ENCODE measurements at places on chromosomes 4 and X.

DNA sequence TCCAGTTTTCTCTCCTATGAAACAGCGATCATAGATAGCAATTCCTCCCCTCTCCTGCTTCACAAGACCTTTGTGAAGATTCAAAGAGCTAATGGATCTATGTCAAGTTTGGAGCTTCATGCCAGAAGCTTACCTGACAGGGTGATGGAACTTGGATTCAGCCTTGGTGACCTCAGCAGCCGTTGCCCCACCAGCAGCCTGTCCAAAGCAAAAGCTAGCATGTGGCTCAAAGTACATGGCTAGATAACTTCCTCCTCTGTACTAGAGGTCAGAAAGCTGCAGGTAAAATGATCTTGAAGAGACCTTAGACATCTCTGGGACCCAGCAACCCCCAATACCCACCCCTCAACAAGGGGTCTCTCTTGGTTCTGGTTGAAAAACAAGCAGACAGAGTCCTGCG lies 1.8 kb downstream of the RIPPLY1 start:
- no peak for DNase-seq

- no peak for DNase-seq
Observed at GRCh38 chr4:153082322-153083301, 121.6 kb upstream of the TRIM2 start.

DNA sequence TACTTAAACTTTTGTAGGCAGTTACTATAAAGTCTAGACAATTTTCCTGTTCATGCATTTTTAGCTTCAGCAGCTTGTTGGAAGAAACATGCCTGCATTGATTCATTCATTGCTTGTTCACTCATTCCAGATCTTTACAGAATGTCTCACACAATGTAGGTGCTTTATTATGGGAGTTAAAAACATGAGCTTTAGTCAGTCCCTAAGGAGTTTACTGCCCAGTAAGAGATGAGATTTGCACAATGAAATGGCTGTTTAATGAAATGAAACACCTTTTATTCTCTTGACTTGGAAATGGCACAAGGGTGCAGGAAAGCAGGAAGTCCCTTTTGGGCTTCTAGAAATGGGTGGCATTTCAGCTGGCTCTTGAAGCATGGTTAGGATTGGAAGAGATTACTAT lies 2.9 kb downstream of the NOCT start:
- no peak for DNase-seq

DNA sequence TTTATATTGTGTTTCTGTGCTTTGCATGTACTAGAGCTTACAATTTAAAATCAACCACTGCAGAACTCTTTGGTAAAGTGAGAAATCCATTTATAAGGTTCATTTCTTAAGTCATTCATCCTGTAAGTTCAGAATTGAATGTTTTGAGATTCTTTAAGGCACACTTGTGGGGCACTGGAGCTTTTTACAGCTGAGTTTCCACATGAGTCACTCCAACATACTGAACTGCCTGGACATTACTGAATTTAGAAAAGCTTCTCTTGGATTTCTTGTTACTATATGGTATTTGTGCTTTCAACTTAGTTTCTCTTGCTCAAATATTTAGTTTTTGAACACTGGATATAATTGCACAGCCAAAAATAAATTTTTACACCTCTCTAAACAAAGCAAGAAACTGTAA lies 226.3 kb downstream of the PACRGL start:
- no peak for DNase-seq

- DNase-seq: no peak
Observed at GRCh38 chr4:102405821-102406401, 60.6 kb upstream of the SLC39A8 start.

- no peak for DNase-seq
Observed at GRCh38 chrX:10049236-10049635, 82.1 kb downstream of the CLDN34 start.

- DNase-seq: no peak
Observed at GRCh38 chr4:84915396-84915780, 51.1 kb downstream of the WDFY3 start.

- DNase-seq: no peak
Observed at GRCh38 chr4:170374770-170375169, 285.0 kb upstream of the AADAT start.

- DNase-seq: no peak
Observed at GRCh38 chr4:6647582-6648230, 7.2 kb downstream of the MRFAP1 start.

DNA sequence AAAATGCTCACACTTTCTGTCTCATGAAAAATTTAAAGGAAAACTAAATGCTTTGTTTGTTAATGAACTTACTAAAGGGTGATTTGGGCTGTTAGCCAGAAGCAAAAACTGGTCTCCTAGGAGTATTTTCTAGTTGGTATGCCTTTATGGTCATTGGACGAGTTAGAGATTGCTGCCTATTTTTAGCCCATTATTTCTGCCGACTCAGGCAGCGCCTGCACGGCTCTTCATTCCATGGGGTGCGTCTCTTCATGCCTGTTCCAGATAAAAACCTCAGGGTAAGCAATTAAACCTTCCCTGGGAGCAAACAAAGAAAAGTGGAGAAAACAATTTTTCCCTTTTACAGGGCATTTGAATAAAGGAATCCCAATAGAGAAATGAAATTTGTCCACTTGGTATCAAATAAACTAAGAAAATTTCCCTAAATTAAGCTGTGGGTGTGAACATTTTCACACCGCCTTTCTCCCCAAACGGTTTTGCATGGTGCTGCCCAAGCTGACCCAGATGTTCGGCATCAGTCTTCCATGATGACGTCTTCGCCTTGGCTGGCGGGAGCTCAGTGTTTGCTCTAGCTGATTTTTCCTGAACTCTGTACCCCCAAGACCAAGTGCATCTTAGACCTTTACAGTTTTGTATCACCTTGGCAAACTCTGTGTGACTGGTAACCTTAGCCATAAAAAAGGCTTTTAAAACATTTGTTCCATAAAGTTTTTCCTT lies 61.7 kb upstream of the ADGRG2 start:
- DNase-seq: no peak

GRCh38 chr4:72449705-72450104 lies 119.3 kb downstream of the ADAMTS3 start:
- DNase-seq: no peak

DNA sequence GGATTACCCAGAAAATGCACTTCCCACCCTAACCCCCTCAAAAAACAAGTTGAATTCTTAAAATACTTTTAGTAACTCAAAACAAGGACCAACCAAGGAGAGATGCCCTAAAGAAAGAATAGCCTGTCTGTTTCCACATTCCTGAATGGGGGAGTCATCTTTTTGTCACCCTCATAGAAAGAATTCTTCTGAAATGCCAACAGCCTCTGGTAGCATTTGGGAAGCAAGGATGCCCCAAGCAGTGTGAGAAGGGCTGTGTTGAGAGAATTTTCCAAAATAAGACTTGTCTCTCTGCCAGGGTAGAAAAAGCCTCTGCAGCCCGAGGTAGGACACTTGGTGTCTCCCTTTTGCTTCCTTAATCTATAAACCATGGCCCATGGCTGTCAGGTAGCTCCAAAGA lies 173.1 kb upstream of the VCX3A start:
- DNase-seq: no peak

GRCh38 chr4:186015212-186015817 lies 53.6 kb upstream of the TLR3 start:
- peak; percentile 20 for DNase-seq

DNA sequence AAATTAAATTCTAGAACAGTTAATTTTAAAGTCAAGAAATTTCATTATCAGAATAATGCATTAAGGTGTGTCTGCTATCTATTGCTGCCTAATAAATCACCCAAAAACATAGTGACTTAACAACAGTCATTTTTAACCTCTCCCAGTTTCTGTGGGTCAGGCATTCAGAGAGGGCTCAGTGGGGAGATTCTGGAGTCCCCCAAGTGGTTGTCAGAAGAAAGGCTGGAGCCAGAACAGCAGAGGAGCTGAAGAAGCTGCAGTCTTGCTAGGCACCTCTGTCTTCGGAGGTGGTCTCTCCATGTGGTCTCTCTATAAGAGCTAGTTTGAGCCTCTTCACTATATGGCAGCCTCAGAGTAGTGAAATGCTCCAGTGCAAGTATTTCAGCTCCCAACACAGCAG lies 9.3 kb upstream of the HOPX start:
- DNase-seq: no peak

DNA sequence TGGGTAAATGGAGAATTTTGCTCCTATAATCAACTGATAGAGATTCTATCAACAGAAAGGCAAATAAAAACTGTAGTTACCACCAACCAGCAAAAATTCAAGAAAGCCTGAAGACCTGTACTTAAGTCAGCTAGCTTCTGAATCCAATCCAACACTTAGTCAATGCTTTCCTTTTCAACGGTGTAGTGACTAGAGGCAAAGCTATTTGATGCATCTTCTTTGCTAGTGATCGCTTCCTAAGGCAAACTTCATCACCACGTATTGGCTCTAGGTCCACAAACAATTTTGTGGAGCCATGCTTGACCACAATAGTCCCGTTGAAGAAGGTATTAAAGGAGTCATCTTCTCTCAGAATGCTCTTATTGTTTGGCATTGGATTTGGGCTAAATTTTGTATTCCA lies 25.0 kb upstream of the UBA6 start:
- no peak for DNase-seq

DNA sequence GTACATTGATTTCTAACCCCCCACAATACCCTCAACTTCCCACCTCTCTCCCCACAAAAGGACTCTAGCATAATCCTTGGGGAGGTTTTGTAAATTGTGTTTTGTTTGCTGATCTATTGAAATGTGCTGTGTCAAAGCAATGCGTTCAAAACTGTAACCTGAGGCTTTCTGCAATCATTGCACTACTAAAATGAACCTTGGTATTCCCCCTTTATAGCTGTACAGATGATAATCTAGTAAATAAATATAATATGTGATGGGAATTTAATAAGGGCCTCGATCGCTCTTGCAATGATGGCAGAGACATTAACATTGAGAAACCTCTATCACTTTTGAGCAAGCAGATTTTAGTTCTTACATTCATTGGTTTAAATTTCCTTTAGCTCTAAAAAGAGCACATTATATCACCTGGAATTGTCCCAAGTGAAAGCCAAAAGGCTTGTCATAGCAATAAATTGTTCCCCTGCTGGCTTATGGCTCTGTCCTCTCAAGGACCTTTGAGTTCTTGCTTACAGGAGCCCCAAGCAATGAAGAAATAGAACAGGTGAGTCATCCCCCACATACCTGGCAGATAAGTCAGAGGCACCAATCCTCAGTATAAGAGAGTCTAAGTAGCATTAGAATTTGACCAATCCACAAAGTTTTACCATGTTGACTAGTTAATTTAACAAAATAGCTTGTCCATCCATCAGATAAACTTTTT lies 18.4 kb upstream of the ACE2 start:
- no peak for DNase-seq

- no peak for DNase-seq
Observed at GRCh38 chrX:70554081-70554480, 109.4 kb downstream of the DLG3 start.

DNA sequence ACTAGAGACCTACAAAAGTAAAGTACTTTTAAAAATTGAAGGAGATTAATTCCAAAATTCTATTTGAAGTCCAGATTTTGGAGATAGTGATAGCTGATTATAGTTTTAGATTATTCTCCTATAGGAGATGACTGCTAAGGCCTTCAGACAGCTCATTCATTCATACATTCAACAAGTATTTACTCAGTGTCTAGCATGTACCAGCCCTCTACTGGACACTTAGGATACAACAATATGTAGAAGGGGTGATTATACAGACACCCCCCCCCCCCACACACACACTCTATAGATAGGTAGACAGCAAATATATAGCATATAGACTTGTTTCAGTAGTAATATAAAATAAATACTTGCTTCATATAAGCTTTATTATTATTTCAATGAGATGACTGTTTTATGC lies 60.4 kb upstream of the TAF9B start:
- no peak for DNase-seq

DNA sequence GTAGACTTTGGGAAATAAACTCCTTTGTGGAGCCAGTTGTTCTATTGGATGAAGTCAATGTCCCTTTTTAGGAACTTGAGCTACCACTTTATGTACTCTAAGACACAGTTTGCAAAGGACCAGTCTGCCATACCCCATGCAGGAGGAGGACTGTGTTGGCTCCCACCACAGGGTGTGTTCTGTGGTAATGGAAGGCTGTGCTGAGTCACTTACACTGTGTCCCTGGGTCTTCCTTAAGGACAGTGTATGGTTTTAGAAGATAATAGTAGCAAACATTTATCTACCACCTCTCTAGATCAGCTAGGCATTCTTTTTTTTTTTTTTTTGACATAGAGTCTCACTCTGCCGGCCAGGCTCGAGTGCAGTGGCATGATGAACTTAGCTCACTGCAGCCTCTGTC lies 184.0 kb upstream of the PGRMC2 start:
- no peak for DNase-seq

- peak; percentile 83 for DNase-seq
Observed at GRCh38 chr4:8391972-8392371, 48.6 kb downstream of the ACOX3 start.

DNA sequence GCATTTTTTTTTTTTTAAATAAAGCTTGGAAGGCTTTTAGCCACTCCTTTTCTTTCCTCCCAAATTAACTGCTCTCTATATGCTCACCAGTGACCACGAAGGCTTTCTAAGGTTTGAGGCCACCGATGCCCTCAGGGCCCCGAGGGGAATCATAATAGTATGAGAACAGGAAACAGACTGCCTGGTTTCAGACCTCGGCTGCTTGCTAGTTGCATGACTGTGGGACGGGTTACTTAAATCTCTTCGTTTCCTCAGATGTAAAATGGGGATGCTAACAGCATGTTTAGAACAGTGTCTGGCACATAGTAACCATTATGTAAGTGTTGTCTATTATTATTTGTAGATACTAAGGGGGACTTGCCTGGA lies 3.6 kb downstream of the LINC00632 start:
- DNase-seq: no peak

GRCh38 chr4:180436361-180436760 lies 1806.8 kb upstream of the TENM3 start:
- no peak for DNase-seq

DNA sequence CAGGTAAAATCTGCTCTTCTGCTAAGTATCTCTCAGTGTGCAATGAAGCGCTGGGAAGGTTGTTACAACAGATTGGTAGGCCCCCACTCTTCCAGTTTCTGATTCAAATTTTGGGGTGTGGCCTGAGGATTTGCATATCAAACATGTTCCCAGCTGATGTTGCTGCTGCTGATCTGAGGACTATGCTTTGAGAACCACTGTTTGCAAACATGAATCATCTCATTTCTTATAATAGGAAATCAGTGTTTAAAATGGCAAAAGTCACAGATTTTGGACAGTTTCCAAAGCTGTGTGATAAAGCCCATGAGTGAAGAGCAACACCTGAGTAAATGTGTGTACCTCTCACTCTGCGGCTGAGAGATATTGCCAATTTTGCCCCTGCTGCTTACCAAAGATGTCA lies 36.2 kb upstream of the NDNF start:
- DNase-seq: no peak

Measured in left forelimb (tissue), 1 donor.